ENCODE measurements at places on chromosomes 6 and 20.

DNA sequence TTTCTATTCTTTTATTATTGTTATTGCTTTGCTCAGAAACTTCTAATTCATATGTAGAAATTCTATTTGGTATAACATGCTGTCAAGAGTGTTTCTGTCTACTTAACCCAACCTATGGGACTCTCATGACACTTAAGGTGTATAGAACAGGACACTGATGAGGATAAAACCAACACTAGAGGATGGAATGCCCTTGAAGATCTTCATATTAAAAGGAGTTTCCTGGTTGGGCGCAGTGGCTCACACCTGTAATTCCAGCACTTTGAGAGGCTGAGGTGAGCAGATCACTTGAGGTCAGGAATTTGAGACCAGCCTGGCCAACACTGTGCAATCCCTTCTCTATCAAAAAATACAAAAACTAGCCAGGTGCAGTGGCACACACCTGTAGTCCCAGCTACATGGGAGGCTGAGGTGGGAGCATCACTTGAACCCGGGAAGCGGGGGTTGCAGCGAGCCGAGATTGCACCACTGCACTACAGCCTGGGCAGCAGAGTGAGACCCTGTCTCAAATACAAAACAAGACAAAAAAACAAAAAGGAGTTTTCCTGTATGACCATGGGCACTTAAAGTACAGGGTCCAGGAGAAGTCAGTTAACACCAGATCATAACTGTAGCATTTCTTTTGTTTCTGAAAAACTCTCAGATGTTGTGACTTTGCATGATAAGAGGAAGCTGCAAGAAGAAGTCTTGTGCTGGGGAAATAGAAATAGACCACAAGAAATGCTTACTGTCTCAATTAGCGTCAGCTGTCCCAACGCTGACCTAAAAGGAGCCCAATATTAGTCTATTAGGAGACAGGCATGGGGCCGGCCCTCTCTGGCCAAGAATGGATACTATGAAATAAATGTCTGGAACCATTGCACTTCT is 38.9 kb upstream of the CD2AP start:
- DNase-seq = no peak

GRCh38 chr6:145043926-145044500 is 691.3 kb downstream of the EPM2A start:
- DNase-seq = no peak

DNA sequence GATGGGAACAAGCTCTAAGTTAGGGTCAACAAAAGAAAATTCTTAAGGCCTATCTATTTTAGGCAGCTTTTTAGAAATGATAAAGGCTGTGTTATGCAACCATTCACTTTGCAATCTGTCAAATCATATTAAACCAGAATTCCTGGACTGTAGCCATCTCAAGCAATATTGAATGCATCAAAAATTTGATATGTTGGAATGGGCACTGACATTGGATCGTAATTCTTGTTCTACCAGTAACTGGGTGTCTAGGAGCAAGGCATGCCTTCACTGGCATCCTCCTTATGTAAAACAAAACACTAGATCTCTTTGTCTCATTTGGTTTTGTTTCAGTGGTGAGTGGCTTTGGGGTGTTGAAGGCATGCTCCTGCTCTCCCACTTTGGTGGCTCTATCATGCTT is 145.6 kb downstream of the JARID2 start:
- no peak for DNase-seq

- DNase-seq = no peak
Observed at GRCh38 chr20:46255440-46256104, 52.7 kb downstream of the CDH22 start.

GRCh38 chr6:2203264-2203663 is 42.1 kb downstream of the GMDS start:
- DNase-seq = no peak

DNA sequence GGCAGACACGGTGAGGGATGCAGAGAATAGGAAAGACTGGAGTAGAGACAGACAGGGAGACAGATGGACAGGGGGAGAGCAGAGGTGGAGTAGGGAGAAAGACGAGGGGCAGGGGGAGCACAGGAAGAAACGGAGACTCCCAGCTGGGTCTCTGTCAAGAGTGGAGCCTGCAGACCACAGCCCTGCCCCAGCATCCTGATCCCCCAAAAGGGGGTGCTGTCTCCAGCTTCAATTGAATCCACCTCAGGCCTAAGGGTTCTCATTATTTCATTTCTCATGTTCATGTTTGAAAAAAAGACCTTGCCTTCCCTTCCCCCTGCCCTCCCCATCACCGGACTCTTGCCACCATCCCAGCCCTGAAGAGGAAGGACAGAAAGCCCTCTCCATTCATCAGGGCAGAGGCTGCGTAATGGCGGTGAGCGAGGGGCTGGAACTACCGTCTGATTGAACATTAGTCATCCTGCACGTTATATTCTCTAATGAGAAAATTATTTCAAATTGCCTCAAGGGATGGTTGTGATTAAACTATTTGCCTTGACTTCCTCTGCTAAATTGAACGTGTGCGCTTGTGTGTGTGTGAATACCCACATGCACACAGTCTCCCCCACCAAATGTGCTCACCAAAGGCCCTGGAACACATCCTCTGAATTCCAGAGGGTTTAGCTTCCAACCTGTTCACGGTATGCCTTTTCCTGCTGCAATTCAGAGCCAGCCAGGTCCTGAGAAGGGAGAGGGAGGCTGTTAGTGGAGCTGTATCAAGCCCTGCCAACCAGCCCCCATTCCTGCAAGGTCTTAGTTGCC is 98.3 kb downstream of the CDC5L start:
- no peak for DNase-seq

DNA sequence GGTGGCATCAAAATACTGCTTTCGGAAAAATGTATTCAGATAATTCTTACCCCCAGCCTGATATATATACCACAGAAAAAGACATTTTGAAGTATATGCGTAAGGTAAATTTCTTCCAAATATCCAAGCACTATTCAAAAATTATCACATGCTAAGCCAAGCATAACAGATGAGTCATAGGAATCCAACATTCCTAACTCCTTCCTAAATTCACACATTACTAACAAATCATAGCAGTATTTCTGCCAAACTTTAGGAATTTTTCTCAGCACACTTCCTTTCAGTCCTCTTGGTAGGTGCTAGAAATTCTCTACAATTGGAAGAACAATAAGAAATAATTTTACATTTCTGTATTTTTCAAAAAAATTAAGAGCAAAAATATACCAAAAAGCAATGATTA is 417.5 kb downstream of the EYS start:
- no peak for DNase-seq

DNA sequence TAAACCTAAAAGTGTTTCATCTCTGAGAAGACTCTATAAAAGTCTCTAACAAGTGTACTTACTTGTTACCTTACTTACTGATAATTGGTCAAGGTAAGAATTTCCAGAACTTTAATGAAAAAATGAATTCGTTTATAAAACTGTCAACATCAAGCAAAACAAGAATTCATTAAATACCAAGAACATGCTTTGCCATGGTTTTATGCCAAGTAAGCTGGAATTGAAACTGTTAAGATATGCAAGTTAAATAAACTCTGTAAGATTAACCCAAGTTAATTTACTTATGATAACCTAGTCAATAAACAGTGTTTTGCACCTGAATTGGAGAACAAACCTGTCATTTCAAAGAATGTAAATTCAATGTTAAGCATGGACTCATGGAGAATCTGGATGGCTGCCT is 17.1 kb upstream of the DEFB113 start:
- DNase-seq = no peak

DNA sequence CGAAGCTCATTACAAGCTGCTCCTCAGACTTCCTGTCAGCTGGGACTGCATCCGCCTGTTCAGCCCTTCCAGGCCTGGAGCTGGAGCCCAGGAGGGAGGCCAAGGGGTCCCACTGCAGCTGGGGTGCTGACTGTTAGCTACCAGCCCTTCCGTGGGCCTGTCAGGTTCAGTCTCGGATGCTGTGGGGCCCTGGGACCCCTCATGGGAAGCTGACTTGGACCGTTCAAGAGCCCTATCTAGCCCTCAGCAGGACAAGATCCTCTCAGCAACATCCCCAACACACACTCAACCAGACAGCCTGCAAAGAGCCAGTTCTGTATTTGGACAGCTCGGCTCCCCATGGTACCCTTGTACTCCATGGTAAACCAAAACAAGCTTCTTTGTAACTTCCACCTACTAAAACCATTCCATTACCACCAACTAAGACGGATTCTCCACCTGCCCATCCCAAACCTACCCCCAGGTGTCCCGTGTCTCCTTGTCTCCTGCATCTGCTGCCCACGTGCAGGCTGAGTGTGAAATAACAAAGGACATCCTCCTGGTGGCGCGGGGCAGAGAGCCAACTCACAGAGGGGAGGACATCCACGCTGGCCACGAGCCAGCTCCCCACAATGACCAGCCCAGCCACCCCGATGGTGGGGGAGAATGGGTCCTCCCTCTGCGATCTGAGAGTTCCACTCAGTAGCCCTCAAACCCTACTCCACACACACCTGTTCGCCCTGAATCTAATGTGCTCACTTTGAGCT is 111.2 kb downstream of the TAF4 start:
- no peak for DNase-seq

- DNase-seq = no peak
Observed at GRCh38 chr6:27693766-27694546, 218.2 kb downstream of the OR2B2 start.
